ENCODE measurements at places on chromosomes 5 and 9.

DNA sequence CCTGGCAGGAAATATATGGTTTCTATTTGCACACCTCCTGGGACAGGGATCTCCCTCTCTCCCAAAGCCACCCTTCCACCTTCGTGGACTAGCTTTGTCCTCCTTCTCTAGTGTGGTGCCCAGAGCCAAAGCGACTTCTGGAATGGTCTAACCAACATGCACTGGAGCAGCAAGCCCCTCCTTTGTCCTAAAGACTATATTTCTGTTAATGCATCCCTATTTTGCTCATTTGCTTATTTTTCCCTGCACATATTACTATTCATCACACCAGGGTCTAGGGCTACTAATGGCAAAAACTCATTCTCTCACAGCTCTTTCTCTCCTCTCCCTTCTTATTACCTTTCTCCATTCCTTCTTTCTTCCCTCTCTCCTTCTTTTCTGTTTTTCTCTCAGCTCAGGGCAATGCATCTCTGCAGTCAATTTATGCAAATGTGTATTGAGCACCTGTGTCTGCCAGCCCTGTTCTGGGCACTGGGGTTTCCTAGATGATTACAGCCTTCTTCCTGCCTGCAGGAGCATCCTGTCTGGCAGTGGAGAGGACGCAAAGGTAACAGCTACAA is 2.8 kb upstream of the NEURL1B start:
- DNase-seq: no peak

GRCh38 chr9:136077491-136077890 is 17.6 kb downstream of the NACC2 start:
- no peak for DNase-seq

DNA sequence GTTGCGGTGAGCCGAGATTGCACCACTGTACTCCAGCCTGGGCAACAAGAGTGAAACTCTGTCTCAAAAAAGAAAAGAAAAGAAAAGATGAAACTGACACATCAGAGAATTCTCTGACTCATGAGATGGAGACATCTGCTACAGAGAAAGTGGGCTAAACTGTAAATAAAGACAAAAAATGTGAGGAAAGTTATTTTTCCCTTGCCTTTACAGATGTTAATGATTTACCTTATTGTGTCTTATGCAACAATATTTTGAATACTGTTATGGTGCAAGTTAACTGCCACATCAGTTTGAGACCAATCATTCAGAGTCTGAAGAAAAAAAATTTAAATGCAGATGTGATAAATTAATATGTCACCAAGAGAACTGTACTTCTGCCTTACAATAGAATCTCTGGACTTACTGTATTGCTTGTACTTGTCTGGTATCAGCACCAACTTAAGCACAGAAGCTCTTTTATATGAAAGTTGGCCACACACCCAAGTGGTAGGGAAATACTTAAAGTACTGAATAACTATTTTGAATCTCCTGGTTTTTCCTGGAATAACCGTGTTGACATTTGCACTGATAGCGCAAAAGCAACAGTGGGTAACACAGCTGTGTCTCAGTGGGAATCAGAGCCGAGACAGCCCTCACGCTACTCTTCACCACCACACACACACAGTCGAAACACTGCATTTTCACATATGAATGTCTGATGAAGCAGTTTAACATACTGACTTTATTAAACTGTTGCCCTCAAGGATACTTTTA is 169.9 kb downstream of the FANCC start:
- no peak for DNase-seq

GRCh38 chr9:35812025-35812602 is at the start of gene SPAG8:
Gene SPAG8 (minus strand): TSS chr9:35812262. CDS start chr9:35812147, 115 bp downstream.
- peak; percentile 82 for DNase-seq

DNA sequence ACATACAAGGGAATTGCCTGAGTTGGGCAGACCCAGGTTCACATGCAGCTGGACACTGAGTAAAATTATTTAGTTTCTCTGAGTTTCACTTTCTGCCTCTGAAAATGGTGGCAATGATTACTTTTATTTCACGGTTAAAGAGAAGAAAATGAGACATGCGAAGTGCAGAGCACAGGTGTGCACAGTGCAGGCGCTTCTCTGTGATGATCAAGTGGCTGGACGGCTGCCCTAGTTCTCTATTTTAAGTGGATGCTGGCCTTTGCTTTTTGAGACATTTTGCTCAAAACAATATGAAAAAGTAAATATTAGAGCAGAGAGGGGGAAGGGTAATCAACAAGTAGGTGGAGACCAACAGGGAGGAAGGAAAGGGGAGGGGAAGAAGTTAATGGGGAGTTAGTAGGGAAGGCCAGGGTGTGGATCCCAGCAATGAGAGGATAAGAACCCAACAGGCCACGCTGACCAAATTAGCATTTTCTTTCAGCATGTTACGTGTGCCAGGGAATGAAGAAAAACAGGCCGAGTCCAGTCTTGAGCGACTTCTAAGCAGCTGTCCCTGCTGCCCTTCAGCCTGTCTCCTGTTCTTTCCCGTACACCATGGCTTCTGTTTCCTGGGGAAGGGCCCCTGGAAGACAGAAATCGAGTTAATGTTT is 16.1 kb downstream of the SNX18 start:
- no peak for DNase-seq

GRCh38 chr9:117359910-117360309 is 54.9 kb downstream of the ASTN2 start:
- DNase-seq: no peak

- DNase-seq: no peak
Measured at GRCh38 chr5:160367885-160368284, 2.5 kb downstream of the C1QTNF2 start.

GRCh38 chr9:98702835-98703380 is 5.8 kb downstream of the GABBR2 start:
- DNase-seq: no peak

GRCh38 chr9:15576350-15577050 is 23.7 kb downstream of the CCDC171 start:
- DNase-seq: no peak

Measured in smooth muscle cell of the brain vasculature (primary cell).